DMS79 (cell line): ENCODE measurements at places on chromosomes 2 and 18.

DNA sequence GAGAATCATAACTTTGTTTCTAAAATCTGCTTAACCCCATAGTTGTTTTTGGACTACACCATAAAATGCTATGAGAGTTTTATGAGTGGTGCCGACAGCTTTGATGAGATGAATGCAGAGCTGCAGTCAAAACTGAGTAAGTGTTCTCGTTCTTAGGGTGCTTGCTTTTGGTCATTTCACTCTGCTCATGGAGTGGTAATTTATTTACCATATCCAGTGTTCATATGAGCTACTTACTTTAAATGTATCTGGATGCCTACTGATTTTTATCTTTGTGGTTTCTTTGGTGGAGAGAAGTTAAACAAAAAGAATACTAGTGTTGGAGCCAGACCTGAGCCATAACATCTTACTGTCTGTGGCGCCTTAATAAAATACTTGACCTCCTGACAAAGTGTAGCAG, 16.4 kb downstream of the NDC80 start:
- DNase-seq = peak; percentile 62

- no peak for DNase-seq
These were observed 19.3 kb downstream of the ALPK2 start for GRCh38 chr18:58609536-58609993.

DNA sequence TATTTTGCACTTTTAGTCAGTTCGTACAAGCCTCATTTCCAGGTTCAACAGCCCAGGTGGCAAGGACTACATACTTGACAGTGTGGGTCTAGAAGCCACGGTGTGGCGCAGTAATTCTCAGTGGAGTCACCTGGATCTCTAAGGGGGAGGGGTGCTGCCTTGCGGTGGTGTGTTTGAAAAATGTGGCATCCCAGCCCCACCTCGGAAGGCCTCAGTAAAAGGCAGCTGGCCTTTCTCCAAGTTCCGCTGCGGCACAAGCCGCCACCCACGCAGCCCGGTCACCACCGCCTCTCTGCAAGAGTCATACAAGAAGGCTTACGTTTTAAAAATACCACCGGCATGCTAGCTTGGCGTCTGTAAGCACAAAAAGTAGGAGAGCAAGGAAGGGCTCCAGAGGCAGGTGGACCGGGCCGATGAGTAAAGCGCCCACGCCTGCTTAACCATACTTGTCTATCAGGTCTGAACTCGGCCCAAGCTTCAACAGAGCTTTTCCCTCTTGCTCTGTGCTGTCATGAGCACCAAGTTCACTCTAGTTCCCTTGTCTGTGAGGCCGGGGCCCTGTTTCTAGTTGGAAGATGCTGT, 49.5 kb downstream of the SPRED2 start:
- DNase-seq = peak; percentile 73

DNA sequence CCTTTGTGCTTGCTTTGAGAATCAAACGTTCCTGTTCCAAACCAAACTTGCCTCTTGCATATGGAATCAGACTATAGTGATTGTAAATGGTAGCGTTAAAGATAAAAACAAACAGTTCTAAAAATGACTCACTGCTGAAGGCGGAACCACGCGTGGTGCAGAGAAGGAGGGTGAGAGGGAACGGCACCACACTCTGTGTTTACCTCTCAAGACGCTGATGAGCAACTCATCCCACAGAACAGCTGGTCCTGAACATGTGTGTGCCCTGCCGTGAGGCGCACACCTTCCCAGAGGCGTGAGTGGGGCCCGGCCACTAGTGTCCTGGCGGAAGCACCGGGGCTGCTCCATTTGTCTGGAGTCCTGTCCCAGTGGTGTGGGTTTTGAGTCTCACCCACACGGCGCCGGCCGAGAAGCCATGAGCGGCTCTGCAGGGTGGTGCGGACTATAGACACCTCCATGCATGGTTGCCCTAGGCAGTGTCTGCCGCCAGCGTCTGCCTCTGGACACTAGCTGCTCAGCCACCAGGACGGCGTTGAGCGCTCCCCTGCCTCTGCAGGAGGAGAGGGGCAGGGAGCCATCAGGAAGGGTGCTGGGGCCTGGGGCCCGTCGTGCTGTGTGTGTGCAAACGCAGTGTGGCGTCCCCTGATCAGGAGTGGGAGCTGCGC, 52.1 kb downstream of the NFATC1 start:
- DNase-seq = no peak

GRCh38 chr2:14722904-14723570, 90.5 kb downstream of the LRATD1 start:
- DNase-seq = no peak

DNA sequence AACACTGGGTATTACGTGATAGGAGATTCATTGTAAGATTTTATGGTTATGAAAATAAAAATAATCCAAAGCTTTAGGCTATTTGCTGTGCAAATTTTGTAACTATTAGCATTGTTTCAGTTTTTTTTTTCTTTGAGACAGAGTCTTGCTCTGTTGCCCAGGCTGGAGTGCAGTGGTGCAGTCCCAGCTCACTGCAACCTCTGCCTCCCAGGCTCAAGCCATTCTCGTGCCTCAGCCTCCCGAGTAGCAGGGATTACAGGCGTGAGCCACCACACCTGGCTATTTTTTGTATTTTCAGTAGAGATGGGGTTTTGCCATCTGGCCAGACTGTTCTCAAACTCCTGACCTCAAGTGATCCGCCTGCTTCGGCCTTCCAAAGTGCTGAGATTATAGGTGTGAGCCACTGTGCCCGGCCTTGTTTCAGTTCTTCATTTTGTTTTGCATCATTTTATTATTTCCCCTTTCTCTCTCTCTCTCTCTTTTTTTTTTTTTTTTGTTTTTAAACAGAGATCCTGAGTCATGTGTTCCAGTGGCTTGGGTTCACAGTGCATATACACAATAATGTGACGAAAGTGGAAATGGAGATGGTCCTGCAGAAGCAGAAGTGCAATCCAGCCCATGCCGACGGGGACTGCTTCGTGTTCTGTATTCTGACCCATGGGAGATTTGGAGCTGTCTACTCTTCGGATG, 25.8 kb downstream of the CASP10 start:
- no peak for DNase-seq
